ENCODE measurements at places on chromosomes 11 and 22.

DNA sequence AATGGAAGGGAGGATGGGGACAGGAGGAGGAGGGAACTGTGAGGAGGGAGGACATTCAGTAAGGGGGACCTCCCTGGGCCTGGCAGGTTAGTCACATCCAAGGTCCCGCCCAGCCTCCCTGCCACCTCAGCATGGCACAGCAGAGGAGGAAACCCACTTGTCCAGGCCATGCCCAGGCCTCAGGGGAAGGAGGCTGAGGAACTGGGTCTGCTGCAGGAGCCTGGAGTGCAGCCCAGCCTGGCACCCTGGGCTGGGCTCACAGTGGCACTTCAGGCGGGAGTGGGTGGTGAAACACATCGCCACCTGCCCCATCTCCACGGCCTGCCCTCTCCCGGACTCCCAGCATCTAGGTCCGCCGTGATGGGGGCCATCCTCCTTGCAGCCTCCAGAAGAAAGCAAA, 17.2 kb upstream of the KLHL35 start:
- no peak for DNase-seq

DNA sequence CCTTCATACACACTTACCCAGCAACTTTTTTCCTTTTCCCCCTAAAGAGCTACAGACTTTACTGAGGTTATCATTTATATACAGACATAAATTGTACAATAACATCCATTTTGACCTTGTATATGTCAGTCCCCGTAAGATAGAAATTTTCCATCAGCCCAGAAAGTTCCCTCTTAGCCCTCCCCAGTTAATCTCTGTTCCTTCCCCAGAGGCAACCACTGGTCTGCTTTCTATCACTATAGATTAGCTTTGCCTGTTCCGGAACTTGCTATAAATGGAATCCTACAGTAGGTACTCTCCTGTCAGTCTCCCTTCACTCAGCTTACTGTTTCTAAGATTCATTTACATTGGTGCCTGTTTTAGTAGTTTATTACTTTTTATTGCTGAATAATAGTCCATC, 54.9 kb downstream of the TSPAN18 start:
- DNase-seq: no peak

DNA sequence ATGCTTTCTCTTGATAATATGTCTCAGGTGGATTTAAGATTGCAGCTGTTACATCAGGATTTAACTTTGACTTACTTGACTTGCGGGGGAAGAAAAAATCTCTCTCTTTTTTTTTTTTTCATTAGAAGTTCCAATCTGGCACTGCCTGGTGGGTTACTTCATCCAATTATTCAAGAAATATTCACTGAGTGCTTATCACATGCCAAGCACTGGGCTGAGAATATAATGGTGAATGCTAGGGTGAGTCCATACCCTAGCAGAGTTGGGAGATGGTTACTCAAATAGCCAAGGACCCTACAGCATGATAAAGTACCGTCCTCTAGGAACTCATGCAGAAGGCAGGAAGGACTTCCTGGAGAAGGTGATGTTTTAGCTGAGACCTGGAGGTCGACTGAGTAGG, 57.9 kb upstream of the EIF3D start:
- DNase-seq: no peak

- DNase-seq: peak; percentile 47
These were observed 22.3 kb downstream of the KCNQ1 start for GRCh38 chr11:2466869-2467694.

DNA sequence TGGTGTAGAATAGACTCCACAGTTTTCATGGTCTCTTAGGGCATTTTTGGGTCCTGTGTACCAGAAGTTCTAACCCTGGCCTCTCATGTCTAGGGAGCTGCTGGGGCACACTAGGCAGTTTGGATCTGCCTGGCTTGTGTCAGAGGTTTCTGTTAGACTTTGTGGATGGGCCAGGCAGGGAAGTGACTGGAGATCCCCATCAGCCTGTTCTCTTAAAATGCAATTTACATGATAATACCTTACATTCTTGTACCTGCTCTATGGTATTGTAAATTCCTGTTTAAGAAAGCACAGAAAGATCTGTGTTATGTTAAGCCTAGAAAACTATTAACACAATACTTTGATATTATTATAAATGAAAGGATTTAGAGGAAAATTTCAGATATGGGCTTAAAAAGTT, 104.0 kb downstream of the ARHGAP42 start:
- no peak for DNase-seq

GRCh38 chr11:120682866-120683265, 171.3 kb downstream of the GRIK4 start:
- no peak for DNase-seq

DNA sequence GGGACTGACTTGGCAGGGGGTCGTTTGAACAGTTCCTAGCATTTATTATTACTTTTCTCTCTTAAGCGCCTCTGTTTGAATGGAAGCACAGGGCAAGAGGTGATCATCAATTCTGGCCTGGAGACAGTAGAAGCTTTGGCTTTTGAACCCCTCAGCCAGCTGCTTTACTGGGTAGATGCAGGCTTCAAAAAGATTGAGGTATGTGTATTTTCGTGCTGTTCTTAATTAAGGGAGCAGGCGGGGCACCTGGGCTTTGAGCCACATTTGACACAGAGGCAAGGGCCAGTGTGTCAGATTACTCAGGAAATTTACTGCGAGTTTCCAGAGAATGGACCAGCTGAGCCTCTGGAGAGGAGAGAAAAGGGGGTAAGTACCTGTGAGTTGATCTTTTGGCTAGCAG, 102.4 kb upstream of the SORL1-AS1 start:
- no peak for DNase-seq

DNA sequence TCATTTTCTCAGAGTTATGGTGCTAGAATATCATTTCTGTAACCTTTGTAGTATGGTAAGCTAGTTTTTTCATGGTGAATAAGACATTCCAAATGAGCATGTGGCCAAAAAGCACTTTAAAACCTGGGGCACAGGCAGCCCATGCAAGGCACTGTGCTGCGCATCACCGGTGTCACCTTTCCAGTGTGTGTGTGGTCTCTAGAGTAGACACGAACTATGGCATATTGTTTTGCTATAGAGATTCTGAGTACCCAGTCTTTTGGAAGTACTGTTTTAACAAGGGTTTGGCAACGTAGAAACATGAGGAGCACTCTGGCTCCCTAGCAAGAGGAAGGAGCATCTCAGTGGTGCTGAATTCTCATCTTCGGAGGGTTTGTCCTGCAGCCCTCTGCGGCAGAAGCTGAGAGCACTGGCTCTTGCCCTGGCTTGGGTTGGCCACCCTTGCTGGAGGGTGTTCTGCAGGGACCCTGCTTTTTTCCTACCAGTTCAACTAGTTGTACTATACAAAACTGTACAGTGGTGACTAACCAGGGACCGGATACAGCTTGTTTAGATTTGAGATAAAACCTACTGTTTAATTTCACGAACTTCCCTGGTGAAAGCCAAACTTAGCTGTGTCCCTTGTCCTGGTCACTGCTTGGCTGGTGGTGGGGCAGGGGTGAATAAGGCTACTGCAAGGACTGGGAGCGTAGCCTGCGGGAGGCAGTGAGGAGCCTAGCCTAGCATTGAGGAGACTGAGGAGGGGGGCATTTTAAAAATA, 135.7 kb downstream of the ATXN10 start:
- no peak for DNase-seq

- DNase-seq: peak; percentile 24
These were observed 150.5 kb downstream of the FEZ1 start for GRCh38 chr11:125345421-125346178.

DNA sequence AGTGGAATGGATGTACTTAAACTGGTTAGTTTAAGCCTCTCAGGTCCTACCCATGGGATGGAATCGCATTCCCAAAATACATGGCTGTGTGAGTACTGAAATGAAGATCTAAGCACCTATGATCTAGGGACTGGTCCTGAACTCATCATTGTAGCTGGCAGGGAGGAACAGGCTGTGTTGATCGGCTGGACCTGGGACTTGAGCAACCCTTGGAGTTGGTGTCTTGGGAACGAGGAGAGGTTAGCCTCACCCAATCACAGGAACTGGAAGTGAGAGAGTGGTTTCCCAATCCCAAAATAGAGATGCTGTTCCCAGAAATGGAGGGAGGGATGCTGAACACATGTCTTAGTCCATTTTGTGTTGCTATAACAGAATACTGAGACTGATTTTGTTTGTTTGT, 16.4 kb upstream of the ASCC2 start:
- DNase-seq: no peak

DNA sequence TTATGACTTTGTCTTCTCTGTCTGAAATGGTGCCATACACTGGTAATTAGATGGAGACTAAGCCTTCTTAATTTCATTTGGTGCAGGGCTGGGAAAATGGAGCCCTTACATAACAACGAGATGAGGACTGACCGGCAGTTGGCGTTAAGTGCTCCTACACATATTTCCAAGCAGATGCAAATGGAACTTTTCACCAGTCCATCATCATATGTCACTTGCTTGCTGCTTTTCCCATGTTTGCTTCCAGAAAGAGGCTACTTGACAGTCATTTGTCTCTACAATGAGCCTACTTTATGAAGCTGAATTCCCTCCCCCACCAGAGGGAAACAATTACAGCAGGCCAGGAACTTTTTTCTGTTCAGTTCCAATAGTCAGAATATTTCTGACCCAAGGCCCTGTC, 32.6 kb downstream of the SVIP start:
- no peak for DNase-seq

DNA sequence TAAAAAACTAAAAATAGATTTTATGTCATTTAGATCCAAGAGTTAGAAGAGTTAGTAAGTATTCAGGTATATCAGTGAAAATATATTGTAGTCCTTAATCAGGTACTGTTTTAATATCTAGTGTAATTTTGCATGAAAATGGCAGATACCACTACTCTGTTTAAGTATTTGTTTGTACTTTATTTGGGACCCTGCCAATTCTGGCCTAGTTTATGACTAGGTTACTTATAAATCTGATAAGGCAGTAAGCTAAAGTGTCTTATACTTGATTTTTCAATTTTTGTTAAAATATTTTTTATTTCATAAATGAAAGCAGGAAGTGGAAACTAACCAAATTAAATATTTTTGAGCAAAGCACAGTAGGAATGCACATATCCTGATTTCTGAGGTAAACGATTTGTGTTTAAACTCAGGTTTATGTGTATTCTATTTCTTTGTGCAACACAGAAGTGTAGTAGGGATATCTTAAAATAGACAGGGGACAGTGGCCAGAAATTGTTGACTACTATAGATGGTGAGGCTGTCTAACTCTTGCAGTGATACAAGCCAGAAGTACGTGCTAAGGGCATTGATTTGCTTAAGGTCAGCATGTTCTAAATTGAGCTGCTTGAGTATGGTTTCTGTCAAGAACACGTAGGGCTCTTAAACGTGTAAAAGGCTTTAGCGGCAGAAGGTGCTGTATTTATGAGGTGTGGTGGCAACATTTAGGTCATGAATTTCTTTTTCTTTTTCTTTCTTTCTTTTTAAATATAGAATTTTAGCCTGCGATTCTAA, 34.0 kb downstream of the HIPK3 start:
- DNase-seq: no peak

- DNase-seq: no peak
These were observed 7.6 kb downstream of the XBP1 start for GRCh38 chr22:28792491-28793383.

DNA sequence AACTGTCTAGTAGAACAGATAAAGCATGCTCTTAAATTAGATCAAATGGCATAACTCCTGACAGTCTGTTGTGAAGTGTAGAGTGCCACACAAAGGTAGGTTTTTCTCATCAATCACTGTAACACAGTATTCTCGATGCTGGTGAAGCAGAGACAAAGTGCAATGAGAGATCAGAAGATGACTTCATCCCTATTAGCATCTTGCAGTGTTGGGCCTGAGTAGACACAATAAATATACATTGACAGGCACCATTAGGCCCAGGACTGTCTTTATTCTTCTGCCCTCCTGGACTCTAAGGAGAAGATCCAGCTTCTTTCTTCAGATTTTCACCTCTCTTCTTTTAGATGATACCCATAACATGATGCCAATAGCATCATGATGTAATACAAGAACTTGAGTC, 478.0 kb upstream of the TENM4 start:
- DNase-seq: no peak

GRCh38 chr11:95283650-95284049, 52.6 kb upstream of the SESN3 start:
- no peak for DNase-seq

GRCh38 chr11:12640355-12640754, 33.9 kb upstream of the TEAD1 start:
- DNase-seq: no peak

- DNase-seq: no peak
These were observed 8.6 kb downstream of the HSCB start for GRCh38 chr22:28750471-28750881.

DNA sequence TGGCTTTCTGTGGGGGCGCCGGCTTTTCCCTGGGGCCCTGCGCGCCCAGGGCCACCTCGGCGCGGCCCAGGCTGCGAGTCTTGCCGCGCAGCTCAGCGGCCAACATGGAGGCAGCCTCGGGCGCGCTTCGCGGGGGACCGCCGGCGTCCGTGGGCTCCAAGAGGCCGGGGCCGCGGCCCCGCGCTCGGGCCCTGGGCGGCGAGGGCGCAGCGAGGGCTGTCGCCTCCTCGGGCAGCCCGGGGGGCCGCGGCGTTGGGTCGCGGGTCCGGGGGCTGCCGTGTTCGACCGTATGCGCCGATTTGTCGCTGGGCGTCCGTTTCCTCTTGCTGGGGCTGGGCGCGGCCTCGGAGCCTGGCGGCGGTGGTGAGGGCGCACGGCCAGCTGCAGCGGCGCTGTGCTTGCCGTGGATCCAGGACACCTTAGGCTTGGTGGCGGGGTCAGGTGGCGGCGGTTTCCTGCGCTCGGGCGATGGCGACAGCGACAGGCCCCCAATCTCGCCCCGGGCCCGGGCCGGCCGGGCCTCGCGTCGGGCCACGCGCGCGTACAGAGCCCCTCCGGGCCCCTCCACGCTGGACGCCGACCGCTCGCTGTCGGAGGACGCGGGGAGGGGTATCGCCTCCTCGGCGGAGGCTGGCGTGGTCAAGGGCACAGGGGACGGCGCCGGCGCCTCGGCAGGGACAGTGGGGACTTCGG, 11.9 kb downstream of the SCARF2 start:
- DNase-seq: no peak

GRCh38 chr11:64877390-64878222, 815 bp downstream of the EHD1 start:
- no peak for DNase-seq

DNA sequence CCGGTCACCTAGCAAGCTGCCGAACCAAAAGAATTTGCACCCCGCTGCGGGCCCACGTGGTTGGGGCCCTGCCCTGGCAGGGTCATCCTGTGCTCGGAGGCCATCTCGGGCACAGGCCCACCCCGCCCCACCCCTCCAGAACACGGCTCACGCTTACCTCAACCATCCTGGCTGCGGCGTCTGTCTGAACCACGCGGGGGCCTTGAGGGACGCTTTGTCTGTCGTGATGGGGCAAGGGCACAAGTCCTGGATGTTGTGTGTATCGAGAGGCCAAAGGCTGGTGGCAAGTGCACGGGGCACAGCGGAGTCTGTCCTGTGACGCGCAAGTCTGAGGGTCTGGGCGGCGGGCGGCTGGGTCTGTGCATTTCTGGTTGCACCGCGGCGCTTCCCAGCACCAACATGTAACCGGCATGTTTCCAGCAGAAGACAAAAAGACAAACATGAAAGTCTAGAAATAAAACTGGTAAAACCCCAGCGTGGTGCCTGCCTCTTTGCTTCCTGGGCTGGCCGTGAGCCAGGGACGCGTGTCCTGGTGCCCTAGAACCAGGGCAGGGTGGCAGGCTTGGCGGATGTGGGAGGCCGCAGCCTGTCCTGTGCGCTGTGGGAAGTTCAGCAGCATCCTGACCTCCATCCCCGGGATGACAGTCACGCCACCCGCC, 13.2 kb downstream of the CCND1 start:
- no peak for DNase-seq

Measured in CD4-positive, alpha-beta T cell treated with Interleukin-2 at 100 ng/mL for 4 hours (primary cell).